NCI-H1436 treated with DMSO at 0.1 percent for 48 hours (cell line): ENCODE measurements at places on chromosomes 11 and 22.

DNA sequence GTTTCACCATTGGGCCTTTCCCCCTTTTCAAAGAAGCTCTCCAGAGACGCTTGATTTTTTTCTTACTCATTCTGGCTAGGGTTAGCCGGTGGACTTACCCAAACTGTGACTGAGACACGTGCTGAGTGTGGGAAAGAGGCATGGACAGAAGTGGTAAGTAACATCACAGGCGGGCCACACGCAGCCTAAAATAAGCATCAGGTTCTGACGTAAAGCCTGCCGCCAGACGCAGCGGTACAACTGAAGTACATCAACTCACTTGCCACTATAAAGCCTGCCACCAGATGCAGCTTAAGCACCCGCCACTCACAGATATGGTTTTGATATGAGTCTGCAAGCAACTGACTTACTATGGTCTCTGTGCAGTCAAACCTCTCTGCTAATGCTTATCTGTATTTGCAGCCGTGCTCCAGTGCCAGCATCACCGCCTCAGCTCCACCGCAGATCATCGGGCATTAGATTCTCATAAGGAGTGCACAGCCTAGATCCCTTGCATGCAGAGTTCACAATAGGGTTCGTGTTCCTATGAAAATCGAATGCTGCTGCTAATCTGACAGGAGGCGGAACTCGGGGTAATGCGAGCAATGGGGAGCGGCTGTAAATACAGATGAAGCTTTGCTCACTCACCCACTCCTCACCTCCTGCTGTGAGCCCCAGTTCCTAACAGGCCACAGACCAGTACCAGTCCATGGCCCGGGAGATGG is 58.8 kb downstream of the PHF21B start:
- no peak for DNase-seq

DNA sequence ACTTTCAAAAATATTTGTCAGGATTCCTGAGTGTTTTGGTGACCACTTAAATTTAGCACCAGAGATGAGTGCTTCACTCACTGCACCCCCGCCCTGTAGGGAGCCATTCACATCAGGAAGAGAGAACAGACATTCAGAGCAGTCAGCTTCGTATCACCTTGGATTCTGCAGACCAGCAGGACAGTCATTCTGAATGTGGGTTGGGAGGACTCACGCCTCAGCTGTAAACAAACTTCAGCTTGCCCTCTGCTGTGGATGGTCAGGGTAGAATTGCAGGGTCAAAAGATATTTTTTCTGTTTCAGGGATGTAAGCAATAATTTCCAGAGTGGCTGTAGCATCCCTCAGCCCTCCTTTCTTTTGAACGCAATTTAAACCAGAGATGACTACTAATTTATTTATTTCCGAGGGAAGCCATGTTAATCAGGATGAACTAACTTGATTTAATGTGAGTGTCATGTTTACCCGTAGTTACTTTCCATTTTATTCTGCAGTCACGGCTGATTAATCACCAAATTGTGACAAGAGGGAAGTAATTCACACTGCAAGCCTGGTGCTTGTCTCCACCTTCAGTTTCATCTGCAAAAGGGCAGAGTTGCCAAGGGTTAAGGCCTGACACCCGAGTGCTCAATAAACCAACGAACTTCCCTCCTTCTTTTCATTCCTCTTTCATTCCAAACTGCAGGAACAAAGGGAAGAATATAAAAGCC is 174.2 kb upstream of the DDI1 start:
- DNase-seq, result no peak

- DNase-seq, result no peak
Measured at GRCh38 chr11:72808331-72808798, 5.8 kb upstream of the ATG16L2 start.

DNA sequence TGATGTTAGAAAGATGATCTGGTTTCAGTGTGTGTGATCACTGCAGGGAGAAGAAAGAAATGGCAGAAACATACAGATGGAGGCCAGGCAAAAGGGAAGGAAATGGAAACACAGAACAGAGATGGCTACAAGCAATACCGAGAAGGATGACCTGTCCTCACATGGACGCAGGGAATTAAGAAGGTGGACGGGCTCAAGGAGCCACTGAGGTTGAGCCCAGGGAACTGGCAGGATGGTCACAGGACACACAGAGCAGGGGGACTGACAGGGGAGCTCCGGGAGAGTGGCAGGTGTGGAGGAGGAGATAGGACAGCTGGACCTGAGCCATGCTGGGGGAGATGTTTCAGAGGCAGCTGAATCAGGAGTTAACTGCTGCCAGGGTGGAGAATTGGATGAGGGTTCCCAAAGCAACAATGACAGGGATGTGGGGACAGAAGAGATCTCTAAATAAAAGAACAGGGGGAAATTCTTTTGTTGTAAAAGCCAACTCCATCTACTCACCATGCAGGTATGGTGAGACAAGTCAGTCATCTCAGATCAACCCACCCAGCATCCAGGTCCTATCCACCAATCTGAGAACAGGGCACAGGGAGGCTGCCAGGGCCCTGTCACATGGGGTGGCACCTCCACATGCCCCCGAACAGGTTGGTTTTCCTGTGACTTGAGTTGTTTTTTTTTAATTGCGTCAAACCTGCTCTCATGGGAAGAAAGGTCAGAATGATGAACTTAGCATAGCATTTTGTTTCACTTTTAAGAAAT is 26.3 kb downstream of the KLHL22 start:
- no peak for DNase-seq

GRCh38 chr11:36356201-36356600 is 60.1 kb downstream of the PRR5L start:
- DNase-seq, result no peak

DNA sequence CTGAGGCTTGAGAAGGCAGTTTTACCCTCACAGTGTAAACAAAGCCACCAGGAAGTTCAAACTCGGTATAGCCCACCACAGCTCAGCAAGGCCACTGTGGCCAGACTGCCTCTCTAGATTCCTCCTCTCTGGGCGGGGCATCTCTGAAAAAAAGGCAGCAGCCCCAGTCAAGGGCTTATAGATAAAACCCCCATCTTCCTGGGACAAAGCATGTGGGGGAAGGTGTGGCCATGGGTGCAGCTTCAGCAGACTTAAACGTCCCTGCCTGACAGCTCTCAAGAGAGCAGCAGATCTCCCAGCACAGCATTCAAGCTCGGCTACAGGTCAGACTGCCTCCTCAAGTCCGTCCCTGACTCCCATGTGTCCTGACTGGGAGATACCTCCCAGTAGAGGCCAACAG is 69.7 kb downstream of the TTC28 start:
- no peak for DNase-seq

GRCh38 chr11:37390576-37391083 is 792.6 kb upstream of the RAG2 start:
- no peak for DNase-seq

GRCh38 chr11:103729617-103730016 is 306.8 kb upstream of the DDI1 start:
- no peak for DNase-seq

DNA sequence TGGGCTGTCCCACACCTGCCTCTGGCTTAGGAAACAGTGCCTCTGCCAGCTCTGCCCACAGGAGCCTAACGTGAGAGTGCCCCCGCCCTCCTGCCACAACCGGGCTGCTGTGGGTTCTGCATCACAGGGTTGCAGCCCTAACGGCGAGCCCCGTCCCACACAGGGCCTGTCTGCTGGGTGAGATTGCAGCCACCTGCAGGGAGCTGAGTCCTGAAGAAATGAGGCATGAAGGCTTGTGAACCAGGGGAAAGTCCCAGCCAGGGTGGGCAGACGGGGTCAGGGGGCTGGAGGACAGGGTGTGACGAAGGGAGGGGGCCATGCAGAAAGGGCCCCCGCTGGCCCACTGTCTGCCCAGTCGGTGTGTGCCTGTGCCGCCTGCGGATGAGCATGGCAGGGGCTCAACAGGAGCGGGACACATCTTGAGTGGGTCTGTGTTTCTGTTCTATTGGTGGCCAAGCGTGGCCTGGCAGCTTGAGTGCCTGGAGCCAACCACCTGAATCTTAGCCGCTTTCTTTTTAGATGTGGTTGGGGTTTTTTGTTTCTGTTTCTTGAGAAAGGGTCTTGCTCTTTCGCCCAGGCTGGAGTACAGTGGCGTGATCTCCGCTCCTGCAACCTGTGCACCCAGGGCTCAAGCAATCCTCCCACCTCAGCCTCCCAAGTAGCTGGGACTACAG is 38.9 kb downstream of the CTTN start:
- no peak for DNase-seq

DNA sequence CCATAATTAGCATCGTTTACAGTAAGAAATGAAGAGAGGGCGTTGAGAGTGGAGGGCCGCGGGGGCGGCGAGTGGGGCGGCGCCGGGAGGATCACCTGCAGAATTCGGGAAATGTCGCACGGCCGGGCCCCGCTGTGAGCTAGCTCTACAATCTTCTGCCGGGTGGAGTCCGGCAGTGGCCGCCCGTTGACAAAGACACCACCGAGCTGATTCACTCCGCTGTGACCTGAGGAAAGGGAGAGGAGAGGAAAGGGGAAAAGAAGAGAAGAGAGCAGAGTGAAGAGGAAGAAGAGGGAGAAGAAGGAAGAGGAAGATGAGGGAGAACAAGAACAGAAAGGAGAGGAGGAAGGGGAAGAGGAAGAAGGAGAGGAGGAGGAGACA is 8.5 kb downstream of the PAX6 start:
- DNase-seq, result no peak

DNA sequence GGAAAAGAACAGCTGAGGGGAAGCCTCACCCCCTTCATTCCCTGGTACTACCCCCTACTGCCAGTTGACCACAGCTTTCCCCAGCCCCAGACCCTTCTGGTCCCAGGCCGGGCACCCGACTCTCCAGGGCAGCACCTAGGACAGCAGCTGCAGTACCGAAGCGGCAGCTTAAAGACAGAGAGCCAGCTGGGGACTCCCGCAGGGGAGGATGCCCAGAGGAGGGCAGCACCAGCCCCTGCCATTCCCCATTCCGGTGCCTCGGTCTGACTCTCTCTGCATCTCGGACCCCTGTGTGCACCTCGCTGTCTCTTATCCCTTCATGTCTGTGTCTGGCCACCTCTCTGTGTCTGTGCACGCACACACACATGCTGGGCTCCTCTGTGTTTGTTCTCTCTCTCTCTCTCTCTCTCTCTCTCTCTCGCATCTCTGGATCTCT is 9.4 kb downstream of the IGSF9B start:
- peak; percentile 23 for DNase-seq

GRCh38 chr11:95699631-95700470 is 89.7 kb downstream of the FAM76B start:
- DNase-seq, result no peak

- DNase-seq, result no peak
Measured at GRCh38 chr11:101435408-101435973, 148.3 kb downstream of the TRPC6 start.

- DNase-seq, result no peak
Measured at GRCh38 chr22:37677493-37677974, 2.1 kb downstream of the LGALS1 start.

- DNase-seq, result no peak
Measured at GRCh38 chr22:47929073-47929472, 1166.6 kb downstream of the TBC1D22A start.

- DNase-seq, result no peak
Measured at GRCh38 chr22:23109441-23109978, 32.3 kb downstream of the RSPH14 start.

- no peak for DNase-seq
Measured at GRCh38 chr11:117313091-117313490, 3.0 kb downstream of the BACE1 start.
